ENCODE measurements at places on chromosomes 5 and 9.

- peak; percentile 32 for DNase-seq
Observed at GRCh38 chr5:171597946-171598640, 178.6 kb downstream of the FGF18 start.

DNA sequence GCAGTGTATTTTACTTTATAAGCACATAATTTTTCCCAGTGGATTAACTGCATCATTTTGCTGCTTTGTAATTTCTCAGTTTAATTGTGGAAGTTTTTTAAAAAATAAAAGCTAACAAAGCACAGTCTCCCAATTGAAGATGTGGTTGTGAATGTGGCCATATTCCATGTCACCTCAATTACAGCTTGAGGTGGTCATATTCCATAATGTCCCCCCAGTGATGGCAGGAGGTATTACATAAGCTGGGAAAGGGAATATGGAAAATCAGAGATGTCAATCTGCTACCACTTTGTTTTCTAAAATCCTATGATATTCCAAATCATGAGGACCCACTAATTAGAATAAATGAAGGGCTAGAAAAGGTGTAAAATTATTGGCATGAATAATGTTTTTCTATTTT lies 1672.0 kb upstream of the CDH9 start:
- DNase-seq = no peak

GRCh38 chr9:105515811-105516413 lies 42.0 kb upstream of the FKTN start:
- DNase-seq = no peak

GRCh38 chr9:29100762-29101161 lies 1527.5 kb upstream of the C9orf72 start:
- no peak for DNase-seq

GRCh38 chr5:58890265-58890664 lies 307.4 kb downstream of the RAB3C start:
- DNase-seq = no peak

DNA sequence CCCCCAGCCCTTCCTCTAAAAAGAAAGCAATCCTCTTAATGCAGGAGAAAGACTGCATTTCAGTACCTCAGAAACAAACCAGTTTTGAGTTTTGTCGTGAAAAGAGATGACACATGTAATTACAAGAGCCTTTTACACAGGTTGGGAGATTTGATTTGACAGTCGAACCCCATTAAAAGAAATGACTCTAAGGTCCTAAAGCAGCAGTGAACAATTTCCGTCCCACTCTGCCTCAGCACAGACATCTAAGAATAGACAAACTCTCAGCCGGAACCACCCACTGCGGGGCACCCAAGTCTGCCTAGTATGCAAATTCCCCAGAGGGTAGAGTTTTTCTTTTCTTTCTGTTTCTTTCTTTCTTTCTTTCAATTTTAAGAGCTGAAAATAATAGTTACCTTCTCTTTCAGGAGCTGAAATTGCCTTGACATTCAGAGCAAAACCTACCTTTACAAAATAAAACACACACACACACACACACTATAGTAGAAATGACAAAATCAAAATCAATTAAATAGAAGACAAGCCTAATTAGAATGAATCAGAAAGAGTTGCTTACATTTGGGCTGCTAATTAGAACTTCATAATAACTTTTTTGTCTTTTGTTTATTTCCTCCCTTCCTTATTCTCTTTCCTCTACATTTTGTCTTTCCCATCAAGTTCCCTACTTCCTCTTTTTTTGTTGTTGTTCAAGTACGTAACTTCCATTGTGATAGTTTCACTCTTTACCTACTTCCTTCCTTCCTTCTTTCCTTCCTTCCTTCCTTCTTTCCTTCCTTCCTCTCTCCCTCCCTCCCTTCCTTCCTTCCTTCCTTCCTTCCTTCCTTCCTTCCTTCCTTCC lies 65.1 kb downstream of the BASP1 start:
- DNase-seq = no peak

- DNase-seq = no peak
Observed at GRCh38 chr5:126526493-126526892, 68.5 kb downstream of the ALDH7A1 start.

- no peak for DNase-seq
Observed at GRCh38 chr5:146069780-146070099, 35.6 kb downstream of the PLAC8L1 start.

All from suprapubic skin (tissue), 4 donors.